ENCODE measurements at places on chromosomes 16 and 17.

DNA sequence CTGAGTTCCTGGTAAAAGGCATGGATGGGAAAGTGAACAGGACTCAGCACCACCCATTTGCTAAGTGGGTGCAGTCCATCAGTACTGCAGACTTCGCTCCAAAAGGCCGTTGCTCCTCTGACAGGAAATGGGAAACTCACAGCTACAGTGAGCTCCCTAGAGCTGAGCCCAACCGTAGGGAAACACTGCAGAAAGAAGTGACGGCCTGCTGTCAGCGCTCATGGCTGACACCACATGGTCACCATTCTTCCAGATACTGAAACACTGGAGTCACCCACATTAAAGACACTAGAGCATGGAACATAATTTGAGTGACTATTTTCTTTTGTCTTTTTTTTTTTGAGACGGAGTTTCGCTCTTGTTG, 31.9 kb downstream of the UBE2O start:
- ATAC-seq, result peak; percentile 52

GRCh38 chr17:28916302-28916934, 13.5 kb upstream of the DHRS13 start:
- peak; percentile 50 for ATAC-seq

DNA sequence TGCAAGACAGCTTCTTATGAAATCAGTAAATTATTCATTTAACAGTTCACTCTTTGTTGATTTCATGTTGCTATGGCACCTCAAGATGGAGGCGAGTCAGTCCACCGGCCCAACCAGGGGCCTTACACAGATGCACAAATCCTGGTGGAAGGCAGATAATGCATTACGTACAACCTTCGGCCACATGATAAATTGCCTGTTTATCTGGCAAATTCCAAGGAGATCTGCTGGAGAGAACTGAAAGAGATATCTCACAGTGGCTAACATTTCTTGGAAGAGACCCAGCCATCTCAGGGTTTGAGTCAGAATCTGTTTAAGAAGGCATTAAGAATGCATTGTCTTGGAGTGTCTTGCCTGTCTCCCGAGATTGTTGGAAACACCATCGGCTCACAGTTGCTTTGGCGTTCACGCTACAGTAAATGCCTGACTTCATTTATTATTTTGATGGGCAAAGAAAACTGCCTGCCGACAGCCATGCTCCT, 225.6 kb downstream of the MSI2 start:
- ATAC-seq, result peak; percentile 42

GRCh38 chr17:21276264-21276588, 8.3 kb upstream of the MAP2K3 start:
- ATAC-seq, result no peak

DNA sequence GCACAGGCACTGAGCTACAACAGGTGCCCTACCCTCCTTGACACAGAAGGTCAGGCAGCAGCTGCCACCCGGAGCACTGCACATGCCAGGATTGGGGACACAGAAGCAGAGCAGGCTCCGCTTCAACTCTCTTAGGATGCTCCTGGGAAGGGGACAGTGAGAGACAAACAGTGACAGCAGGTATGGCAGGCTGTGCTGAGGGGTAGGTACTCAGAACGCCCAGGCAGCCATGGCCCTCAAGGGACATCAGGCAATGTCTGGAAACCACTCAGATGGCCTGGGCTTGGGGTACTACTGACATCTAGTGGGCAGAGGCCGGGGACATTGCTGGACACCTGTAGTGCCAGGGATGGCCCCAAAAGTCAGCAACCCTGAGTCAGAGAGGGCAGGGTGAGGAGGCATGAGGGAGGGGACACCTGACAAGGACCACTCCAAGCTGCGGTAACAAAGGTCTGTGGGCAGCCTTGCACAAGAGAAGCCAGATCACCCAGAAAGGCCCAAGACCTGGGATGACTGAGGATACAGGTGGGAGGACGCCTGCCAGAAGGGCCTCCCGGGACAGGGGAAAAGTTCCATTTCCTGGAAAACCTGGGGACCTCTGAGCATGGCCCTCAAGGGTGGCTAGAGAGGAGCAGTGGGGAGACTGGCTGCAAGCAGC, 21.2 kb downstream of the PEMT start:
- ATAC-seq, result peak; percentile 82

- no peak for ATAC-seq
Measured at GRCh38 chr17:19554393-19554792, 20.7 kb downstream of the SLC47A1 start.

GRCh38 chr16:10660950-10661635, 33.6 kb downstream of the TEKT5 start:
- peak; percentile 92 for ATAC-seq

DNA sequence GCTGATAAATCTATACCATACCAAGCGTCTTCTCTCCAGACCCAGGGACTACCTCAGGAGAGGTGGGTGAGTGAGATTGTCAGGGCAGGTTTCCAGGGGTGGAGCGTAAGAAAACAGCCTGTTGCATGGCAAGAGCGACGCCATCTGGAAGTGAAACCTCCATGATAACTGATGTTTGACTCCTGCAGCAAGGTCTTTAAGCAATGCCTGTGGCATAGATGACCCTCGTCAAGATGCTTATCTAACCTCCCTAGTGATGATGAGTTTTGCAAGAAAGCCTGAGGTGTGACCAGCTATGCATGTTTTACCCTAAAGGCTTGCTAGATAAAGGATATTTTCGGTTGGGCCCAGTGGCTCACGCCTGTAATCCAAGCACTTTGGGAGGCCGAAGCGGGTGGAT, 71.6 kb downstream of the GSG1L start:
- ATAC-seq, result no peak

- ATAC-seq, result peak; percentile 42
Measured at GRCh38 chr17:30235386-30236296, at the start of gene SLC6A4. SLC6A4 (minus strand) TSS chr17:30235697; CDS start chr17:30221958, 13,739 bp downstream.

DNA sequence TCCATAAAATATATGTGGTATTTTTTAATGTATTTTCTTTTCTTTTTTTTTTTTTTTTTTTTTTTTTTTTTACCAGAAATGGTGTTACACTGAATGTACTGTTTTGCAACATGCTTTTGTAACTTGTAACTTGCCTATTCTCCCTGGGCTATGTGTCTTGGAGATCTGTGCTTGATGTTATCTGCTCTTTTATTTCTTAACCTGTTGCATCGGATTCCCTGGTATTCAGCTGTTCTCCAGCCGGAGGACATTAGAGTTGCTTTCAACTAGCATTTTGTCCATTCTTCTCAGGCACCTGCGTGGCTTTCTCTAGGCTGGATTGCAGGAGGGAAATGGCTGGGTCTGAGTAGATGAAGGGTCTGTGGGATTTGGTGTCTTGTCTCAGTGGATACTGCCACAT, 47.4 kb downstream of the KATNIP start:
- ATAC-seq, result no peak

DNA sequence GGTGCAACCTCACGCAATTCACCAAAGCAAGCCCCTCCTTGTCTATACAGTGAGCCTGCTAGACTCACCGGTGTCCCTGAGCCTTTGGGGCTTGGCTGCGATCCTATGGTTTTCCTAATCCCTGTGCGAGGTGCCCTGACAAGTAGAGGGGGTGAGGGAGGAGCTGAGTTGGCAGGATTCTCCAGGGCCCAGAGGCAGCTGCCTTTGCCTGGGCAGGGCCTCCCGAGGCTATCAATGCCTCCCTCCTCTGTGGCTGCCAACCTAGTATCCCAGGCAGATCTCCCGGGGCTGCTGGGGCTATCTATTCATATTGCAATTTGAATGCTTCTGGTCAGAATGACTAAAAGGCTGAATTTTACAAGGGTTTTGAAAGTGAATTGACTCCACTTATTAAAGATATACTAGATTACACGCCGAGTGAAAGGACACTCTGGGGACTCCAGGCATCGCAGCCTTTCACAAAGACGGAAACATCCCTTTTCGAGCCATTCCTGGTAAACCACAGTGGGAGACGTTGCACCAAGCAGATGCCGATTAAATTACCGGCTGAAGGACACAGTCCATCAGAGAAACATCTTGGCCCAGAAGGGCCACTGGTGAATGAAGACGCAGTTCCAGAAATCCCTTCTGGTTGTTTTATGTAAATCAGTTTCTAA, 11.3 kb upstream of the PITPNM3 start:
- peak; percentile 67 for ATAC-seq
